ENCODE measurements at places on chromosomes 3 and 15.
A peak's percentile ranks its signal among the peaks of the same experiment; 100 is the strongest.

- no peak for DNase-seq
These were observed 32.9 kb upstream of the ETV5 start for GRCh38 chr3:186141790-186142189.

DNA sequence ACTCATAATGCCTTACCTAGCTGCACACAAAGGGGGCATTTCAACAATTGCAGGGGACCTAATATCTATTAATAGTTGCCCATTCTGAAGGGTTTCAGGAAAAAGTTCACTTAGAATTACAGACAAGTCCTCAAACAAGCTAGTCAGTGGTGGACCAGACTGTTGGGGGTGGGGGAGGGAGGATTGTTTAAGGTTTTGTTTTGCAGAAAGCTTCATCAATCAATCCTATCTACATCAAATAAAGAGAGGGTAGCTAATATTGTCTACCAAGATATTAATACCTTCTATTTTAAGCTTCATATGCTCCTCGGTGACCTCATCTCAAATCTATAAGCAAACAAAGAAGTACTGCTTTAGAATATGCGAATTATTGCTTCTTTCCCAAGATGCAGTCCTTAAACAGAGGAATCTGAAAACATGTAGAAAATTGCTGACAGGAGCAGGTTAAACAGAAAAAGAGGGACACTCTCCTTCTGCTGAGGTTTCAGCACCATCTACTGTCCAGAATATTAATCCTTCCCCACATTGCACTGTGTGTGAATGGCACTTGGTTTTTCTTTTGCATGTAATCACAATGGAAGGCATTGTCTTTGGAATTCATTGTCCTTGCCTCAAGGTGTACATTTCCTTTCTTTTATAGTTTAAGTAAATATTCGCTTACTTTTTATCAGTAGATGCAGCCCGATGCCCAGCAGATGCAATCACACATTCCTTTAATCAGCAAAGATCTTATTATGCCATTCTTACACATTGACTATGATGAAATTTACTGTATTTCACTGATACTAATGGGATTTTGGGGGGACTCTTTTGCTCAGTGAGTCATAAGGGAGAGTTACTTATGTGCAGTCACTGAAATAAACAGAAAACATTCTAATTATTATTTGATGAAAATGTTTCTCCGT lies 94.7 kb downstream of the IL5RA start:
- no peak for DNase-seq

DNA sequence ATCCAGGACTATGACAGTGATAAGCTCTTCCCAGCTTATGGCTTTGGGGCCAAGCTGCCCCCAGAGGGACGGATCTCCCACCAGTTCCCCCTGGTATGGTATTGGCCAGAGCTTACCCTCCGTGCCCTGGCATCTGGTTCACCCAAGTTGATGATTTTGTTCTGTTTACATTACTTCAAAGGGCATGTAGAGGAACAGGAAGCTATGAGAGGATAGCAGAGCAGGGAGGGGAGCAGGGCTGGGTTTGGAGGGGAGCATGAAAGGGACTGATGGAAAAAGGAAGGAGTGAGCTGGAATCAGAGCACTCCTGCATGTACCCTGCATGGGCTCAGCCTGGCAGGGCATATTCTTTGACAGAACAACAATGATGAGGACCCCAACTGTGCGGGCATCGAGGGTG lies 13.4 kb upstream of the BRPF1 start:
- DNase-seq: no peak

GRCh38 chr3:12569836-12570235 lies 12.9 kb downstream of the MKRN2 start:
- no peak for DNase-seq

GRCh38 chr15:68650901-68651709 lies 72.3 kb downstream of the CORO2B start:
- peak; percentile 11 for DNase-seq

DNA sequence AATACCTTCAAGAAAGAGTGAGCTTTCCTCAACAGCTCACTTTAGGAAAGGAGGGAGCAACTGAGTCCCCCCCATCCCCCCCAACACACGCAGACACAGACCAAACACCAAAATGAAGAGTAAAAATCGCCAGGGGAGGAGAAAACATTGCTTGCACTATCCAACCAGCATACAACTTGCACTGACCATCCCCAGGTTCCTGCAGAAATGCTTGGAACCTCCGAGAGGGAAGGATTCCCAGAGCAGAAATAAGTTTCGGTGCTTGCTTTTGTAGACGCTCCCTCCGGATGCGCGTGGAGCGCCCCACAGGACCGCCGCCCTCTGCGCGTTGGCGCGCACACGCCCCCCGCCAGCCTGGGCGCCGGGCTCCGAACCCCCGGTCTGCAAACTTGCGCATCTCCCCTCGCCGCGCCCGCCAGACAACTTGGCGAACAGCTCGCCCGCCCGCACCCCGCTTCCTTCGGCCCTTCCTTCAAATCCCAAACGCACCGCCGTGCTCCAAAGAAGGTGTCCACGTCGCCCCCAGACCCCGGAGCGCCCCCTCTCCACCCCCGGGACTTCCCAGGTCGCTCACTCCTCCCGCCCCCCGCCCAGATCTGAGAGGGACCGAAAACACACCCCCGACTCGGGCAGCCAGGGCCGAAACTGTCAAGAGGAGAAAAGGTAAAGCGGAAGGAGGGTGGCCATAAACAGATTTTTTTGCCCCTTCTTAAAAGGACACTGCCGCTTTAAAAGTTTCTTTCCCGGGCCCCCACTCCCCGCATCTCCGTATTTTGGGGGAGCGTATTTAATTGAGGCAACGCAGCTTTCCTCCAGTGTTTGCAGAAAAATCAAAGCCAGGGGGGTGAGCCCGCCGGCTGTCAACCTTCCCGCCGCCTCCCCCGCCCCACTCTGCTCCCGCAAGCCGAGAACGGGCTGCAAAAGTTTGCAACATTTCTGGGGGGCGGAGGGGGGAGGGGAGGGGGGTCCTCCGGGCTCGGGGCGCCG lies 859 bp downstream of the RORA start:
- no peak for DNase-seq

GRCh38 chr3:4853749-4854140 lies 125.5 kb upstream of the BHLHE40 start:
- no peak for DNase-seq

- no peak for DNase-seq
These were observed 45.3 kb upstream of the INO80 start for GRCh38 chr15:41161336-41161735.

DNA sequence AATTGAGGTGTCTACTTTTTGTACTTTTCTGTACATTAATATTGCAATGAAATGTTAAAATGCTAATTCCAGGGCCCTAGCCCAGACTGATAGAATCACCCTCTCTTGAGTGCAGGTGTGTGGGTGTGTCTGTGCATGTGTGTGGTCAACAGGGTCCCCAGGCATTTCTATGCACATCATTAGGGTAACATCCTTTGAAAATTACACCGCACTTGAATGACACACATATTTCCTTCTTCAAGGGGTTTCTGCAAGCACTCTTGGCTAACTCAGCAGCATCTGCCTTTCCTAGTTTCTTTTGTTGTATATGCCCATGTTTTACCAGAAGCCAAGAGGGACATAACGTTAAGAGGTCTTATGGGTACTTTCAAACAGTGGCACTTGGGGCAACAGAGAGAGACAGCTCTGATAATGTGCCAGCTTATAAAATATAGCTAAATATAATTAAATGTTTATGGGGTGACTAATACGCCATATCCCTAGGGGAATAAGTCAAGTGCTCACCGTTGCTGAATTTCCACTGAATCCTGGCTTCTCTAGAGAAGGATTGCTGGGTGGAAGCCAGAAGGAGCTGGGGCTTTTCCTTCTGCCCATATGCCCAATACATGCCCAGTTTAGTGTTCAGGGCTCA lies 54.5 kb upstream of the LRIG1 start:
- no peak for DNase-seq

GRCh38 chr3:140752499-140752898 lies 74.6 kb downstream of the TRIM42 start:
- no peak for DNase-seq

- DNase-seq: no peak
These were observed 239.9 kb downstream of the FAM43A start for GRCh38 chr3:194925614-194926013.

GRCh38 chr3:197847866-197848401 lies 56.9 kb downstream of the LRCH3 start:
- DNase-seq: peak; percentile 50

DNA sequence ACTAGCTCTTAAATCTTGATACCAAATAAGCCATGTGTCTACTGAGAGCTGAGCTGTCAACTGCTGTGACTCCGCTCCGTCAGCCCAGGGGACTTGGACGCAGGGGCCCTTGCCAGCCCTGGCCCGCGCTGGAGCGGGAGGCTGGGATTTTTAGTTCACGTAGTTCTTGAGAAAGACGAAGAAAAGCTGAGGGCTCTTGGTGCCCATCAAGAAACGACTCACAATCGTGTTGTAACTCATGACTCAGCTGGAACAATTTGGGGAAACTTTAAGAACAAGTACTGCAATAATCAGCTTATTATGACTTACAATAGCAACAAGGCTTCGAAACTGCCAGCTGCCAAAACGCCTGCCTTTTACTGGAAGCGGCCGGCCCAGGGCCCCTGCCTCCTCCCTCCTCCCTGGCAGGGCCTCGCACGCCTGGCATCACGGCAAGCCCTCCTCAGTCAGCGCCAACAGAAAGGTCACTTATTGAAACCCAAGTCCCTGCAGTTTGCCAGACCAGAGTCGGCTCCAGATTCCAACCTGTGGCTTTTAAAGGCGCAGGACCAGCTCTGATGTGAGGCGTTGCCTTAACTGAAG lies 60.3 kb downstream of the RGMA start:
- DNase-seq: no peak

DNA sequence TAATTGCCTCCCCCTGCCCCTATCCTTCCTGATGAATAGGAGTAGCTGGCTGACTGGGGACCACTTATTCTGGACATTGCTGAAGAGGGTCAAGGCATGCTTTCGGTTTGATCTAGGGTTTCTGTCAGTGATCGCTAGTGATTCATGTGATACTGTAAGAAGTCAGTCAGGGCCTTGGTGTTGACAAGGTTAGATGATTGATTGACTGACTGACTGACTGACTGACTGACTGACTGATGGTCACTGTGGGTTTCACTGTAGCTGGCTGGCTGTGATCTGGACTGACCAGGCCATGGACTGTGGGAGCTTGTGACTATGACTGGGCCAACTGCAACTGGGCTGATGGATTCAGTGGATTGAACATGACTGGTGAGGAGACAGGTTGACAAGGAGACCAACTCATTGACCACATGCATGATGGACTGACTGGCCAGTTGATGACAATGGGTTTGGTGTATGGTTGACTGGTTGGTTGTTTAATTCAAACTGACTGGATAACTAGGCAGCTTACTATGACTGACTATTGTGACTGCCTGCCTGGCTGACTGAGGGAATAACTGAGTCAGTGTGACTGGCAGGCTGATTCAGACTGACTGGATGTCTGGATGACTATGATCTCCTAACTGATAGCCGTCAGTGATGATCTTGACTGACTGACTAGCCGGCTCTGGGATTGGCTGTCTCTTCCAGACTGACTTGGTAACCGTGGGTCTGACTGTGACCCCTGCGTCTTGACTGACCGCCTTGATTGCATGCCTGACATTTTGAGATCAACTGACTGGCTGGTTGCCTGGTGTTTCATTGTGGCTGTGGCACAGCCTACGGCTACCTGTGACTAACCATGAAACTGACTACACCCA lies 509.9 kb downstream of the SHQ1 start:
- DNase-seq: no peak

Data from CD4-positive, alpha-beta T cell treated with Interleukin-15 for 4 hours (primary cell).